ENCODE measurements at places on chromosomes 4 and X. TPM values are rescaled to one million over a fixed set of nuclear protein-coding genes. Genes with fewer than 3 reads are reported as not detected.

DNA sequence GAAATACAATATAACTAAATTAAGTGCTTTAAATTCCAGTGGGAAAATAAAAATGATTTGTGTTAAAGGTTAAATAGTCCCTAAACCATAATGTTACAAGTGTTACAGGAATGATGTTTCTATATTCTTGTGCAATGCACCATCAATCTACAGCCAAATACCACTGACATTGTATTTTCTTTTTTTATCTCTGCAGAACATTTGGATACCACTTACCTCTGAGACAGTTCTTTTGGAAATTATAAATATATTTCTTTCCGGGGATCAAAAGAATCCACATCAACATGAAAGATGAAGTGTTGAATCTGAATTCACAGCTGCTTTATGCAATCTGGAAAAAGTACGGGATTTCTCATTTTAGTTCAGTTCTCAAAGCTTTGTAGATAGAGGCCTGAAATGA is 518.3 kb upstream of the AGA start:
- no peaks in the 10 kb centered on the region for H3K27me3 ChIP-seq
- H3K4me1 ChIP-seq, result no peaks in the 10 kb centered on the region
- DNase-seq, result no peak

BEX1 gene
- total RNA-seq, result 0.29 TPM

- no peaks in the 10 kb centered on the region for H3K4me1 ChIP-seq
- DNase-seq, result no peak
- peaks cover 64% of the 10 kb centered on the region for H3K27me3 ChIP-seq
Observed at GRCh38 chrX:104566681-104567501, 892 bp downstream of the IL1RAPL2 start.

CNKSR2 gene
- 7.6 TPM for total RNA-seq

LUZP4 gene
- not detected for total RNA-seq

DNA sequence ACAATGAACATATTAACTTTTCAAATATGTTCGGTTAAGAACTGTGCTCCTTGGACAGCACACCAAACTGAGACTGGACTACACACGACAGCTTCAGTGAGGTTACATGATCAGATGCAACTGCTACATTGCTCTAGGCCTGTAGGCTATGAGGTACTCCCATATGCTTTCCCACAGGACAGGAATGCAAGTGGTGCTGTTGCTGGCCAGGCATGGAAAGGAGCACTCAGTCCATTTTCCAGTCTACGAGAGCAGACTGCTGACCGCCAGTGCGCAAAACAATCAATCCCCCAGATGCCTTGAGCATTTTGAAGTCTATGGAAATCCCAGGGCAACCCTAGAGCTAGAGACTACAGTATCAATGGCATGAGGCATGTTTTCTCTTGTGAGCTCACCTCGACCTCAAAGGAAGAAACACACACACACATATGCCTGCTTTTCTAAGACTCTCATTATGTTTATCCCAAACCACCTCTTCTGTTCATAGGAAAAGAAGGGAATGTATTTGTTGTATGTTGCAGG is 70.8 kb upstream of the SPP1 start:
- peaks cover 33% of the 10 kb centered on the region for H3K27me3 ChIP-seq
- no peaks in the 10 kb centered on the region for H3K36me3 ChIP-seq
- H3K27ac ChIP-seq, result no peak overlapping the region
- H3K4me3 ChIP-seq, result no peak overlapping the region
- DNase-seq, result no peak

- H3K4me1 ChIP-seq, result no peaks in the 10 kb centered on the region
- no peak overlapping the region for H3K4me3 ChIP-seq
- H3K36me3 ChIP-seq, result no peaks in the 10 kb centered on the region
- H3K27ac ChIP-seq, result no peak overlapping the region
- peaks cover 28% of the 10 kb centered on the region for H3K27me3 ChIP-seq
- DNase-seq, result no peak
Observed at GRCh38 chrX:51779306-51779705, 36.1 kb downstream of the GSPT2 start.

Data from activated T-cell treated with anti-CD3 and anti-CD28 coated beads, Interleukin-2, amount 50 U/mL, for 72 hours (primary cell).